ENCODE measurements at places on chromosomes 3 and 15.

GRCh38 chr3:32613183-32613582 lies 42.5 kb upstream of the DYNC1LI1 start:
- DNase-seq: no peak

DNA sequence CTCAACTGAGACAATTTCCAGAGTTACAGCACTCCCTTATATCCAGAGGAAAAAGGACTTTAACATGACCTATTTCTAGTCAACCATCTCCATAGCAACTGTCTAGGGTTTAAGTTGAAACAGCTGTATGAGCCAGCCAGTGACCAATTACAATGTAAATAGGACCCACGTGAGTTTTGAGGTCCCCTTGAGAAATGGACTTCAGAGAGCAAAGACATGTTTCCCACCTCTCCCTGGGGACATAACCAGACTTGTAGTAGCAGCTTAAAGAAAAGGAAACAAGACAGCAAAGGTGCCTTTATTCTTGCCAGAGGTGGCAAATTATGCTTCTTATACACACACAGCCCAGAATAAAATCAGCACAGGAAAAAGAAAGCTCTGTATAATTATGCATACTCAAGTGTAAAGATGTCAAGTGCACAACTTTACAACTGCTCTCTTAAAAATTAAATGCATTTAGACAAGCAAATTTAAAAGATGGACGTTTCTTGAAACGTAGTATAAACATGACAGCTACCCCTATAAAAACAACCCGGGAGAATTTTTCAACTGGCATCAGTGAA lies 40.2 kb downstream of the SUMF1 start:
- DNase-seq: peak; percentile 20

GRCh38 chr3:124878561-124879336 lies 8.4 kb downstream of the ITGB5 start:
- DNase-seq: peak; percentile 82

GRCh38 chr3:11774296-11774877 lies 72.3 kb downstream of the TAMM41 start:
- DNase-seq: no peak

DNA sequence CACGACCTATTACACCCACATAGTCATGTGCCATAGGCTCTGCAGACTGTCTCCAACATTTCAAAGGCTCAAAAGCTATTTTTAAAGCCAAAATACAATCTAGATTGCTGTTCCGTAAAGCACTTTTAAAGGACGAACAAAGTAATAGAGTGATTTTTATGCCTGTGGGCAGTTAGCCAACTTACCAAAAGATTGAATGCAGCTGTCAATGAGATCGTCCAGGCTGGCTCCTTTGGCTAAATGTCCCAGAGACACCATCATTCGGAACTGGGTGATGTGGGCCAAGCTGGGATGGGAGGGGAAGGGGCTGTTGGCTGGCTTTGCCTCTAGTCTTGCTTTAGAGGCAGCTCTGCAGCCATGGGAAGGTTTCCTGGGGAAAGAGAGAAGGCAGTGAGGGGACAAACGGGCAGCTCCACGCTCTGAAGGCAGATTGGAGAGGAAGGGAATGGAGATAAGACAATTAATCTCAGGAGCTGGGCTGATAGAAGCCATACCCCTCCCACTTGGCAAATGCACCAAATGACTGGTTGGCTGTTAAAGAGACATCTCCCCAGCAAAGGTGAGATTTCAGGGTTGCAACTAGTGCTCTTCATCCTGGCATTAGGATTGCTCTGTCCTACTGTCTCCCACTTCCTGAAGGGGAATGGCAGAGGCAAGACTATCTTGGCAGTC lies 4.8 kb downstream of the RASGRP1 start:
- no peak for DNase-seq

DNA sequence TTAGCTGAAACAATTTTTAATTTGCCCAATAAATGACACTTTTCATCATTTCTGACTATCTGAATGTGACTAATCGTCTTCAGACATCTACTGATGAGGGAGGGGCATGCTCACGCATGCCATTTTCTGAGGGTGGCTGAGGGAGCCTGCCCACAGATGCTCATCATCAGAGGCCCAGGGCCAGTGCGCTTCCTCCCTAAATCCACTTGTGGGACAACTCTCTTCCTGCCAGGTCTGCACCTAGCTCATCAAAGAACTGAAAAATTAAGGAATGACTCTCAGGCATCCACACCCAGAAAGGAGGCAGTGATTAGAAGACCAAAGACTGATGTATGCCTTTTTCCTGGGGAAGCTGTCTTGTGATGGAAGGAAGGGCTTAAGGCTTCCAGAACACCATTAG lies 22.8 kb downstream of the RTP3 start:
- DNase-seq: no peak

- no peak for DNase-seq
Observed at GRCh38 chr3:188888321-188889053, 283.3 kb upstream of the TPRG1 start.

DNA sequence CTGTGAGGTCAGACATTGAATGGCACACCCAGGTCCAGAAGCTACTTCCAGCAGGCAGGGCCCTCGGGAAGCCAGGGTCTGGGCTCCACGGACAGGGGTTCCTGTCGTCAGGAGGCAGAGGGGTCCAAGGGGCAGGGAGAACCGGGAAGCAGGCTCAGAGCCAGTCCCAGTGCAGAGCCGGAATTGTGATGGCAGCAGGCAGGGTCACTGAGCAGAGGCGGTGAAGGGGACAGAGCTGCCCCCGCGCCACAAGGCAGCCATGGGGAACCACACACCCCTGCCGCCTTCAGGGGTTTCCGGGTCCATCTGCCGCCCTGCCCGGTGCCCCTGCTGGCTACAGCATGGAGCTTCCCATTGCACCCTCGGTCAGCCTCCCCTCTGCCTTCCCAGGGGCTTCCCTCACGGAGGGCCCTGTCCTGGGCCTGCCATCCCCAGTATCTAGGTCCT lies 136.9 kb downstream of the NSMCE3 start:
- DNase-seq: no peak

GRCh38 chr3:48404440-48405342 lies 25.2 kb downstream of the PLXNB1 start:
- no peak for DNase-seq

DNA sequence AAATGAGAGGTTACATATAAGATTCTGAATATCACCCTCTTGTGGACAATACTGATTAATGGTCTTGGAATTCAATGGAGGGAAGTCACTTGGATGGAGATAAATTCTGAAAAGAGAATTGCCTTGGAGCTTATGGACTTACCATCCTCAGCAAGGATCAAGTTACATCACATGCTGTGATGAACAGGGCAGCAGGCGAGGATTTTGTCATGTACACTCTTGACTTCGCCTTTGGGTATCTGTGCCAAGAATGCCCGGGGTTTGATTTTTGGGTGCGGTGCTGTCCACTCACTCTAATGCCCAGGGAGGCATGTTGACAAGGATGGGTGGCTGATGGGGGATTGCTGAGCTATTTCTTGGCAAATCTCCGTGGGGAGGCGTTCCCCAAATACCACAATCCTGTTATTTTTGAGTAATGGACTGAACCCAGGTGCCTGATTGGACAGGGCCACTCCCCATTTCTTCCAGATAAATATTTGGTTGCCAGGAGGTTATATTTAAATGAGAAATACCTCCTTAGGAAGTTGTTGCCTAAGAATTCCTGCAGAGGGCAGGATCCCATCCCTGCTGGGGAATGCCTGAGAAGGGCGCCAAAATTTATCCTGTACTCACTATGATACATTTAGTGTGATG lies 96.3 kb downstream of the TPRG1 start:
- DNase-seq: no peak

DNA sequence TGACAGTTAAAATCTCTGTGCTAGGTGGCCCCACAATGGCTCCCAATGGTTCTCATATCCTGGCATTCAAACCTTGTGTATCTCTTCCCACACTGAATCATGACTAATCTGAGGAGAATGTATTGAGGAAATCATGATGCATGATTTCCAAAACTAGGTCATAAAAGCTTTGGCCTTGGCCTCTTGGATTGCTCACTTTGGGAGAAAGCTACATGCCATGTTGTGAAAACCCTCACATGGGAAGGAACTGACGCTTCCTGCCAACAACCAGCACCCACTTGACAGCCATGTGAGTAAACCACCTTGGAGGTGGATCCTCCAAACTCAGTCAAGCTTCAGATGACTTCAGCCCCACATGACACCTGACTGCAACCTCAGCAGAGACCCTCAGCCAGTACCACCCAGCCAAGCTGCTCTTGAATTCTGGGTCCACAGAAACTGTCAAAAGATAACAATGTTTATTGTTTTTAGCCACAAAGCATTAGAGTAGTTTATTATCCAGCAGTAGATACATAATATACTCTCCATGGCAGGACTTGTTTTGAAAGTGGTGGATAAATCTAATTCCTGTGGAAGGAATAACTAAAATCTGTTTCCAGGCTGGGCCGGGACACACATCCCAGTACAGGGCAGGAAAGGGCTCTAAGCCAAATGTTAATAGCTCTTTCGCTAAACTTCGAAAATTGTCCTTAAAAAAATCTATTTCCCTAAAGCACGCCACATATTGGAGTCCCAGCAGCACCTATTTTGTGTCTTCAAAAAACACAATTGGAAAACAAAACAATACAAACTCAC lies 1.0 kb upstream of the ZNF620 start:
- peak; percentile 99 for DNase-seq

DNA sequence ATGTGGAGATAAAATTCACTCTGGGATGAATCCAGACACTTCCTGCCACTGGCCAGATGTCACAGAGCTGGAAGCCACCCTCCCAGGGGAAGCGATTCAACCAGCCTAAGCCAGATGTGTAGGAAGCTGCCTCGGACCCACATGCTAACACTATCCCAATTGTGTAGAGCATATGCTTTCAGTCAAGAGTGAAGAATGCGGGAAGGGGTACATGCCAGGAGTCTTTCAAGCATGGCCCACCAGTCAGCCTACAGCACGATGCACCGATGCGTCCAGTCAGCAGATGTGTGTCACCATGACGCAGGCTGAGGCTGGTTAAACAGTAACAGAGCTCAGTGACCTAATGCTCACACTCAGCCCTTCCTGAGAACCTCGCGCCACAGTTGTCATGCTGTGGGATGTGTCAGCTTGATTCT lies 38.8 kb upstream of the BNC1 start:
- DNase-seq: no peak

DNA sequence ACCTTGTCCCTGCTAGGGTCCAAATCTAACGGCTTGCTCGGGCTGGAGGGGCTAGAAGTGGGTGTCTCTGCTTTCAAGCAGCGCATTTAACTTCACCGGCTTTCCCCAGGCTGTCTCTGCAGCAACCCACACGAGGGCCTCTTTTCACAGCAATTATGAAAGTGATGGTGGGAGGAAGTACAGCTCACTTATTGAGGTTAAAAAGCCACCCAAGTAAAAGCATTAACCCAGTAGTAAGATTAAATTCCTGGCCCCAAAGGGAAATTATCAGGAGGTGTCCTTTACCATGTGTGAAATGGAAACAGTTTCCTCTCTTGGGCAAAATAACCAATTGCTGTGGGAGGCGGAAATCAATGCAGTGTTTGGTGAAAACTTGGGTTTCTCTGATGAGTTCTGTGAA lies 41.1 kb downstream of the NGRN start:
- no peak for DNase-seq

DNA sequence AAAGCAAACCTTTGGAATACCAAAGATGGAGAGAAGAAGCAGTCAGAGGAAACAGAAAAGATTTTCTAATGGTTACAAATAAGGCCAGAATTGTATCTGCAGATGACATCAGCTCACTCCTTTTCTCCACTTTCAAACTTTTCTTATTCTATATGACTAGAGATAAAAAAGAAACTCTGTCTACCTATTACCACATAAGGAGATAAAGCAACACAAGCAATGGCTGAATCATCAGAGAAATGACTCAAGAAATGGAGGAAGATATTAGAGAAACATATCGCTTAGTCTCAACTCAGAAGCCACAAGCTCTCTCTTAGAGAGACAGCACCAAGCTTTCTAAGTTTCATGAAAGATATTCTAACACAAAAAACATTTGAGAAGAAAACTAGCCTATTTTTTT lies 784.0 kb downstream of the ZPLD1 start:
- DNase-seq: no peak

DNA sequence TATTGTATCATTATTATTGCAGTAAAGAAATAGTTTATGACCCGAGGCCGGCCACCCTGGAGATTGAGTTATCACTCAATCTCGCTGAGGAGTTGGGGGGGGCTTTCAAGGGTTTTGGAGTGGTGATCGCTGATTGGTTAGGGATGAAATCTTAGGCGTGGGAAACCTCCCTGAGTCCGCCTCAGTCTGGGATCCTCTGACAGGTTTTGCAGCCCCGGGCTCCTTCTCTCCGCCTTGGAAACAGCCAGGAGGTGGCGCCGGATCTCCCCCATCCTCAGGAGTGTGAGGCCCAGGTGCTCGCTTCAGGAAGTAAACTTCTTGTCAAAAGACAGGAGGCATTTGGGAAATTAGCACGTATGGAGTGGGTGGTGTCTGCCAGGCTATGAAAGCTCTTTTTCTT lies 41.1 kb upstream of the SEC61A1 start:
- DNase-seq: no peak

DNA sequence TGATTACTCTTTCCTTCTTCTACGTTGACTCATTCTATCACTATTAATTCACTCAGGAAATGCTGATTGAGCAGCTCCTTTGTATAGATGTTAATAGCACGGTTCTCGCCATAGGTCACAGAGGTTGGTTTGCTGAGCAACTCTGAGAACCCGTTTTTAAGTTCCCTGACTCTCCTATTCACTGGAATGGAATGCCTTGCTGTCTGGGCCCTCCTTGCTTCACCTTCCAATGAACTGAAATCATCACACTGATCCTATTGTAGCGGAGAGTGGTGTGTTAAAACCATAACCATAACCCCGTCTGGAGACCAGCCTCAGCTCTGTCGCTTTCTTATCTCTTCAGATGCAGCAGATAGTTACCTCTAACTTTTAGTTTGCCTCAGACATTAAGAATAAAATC lies 323.6 kb downstream of the GABRB3 start:
- DNase-seq: no peak

DNA sequence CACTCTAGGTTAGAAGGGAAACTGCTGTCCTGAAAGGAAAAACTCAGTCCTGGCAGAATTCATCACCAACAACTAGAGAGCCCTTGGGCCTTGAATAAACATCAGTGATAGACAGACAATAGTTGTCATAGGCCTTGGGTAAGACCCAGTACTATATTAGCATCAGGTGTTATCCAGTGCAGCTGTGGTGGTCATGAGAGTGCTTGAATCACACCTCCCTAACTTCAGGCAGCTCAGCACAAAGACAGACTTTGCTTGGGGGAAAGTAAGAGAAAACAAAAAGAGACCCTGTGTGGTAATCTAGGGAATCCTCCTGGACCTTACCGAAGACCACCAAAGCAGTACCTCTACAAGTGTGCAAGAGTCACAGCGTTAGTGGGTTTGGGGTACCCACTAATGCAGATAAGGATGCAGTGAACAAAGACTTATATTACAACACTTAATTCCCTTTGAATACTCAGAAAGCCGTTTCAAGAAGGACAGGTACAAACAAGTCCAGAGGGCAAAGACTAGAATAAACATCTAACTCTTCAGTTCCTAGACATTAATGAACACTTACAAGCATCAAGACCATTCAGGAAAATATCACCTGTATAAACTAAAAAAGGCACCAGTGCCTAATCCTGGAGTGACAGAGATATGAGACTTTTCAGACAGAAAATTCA lies 332.3 kb upstream of the EPHA3 start:
- no peak for DNase-seq

GRCh38 chr3:50192689-50193141 lies 1.3 kb downstream of the GNAT1 start:
- no peak for DNase-seq

GRCh38 chr15:29569533-29570092 lies 252.7 kb downstream of the TJP1 start:
- no peak for DNase-seq
